ENCODE measurements at places on chromosomes 6 and 20.

- peak; percentile 70 for DNase-seq
Measured at GRCh38 chr20:45798935-45799642, 7.3 kb downstream of the DNTTIP1 start.

DNA sequence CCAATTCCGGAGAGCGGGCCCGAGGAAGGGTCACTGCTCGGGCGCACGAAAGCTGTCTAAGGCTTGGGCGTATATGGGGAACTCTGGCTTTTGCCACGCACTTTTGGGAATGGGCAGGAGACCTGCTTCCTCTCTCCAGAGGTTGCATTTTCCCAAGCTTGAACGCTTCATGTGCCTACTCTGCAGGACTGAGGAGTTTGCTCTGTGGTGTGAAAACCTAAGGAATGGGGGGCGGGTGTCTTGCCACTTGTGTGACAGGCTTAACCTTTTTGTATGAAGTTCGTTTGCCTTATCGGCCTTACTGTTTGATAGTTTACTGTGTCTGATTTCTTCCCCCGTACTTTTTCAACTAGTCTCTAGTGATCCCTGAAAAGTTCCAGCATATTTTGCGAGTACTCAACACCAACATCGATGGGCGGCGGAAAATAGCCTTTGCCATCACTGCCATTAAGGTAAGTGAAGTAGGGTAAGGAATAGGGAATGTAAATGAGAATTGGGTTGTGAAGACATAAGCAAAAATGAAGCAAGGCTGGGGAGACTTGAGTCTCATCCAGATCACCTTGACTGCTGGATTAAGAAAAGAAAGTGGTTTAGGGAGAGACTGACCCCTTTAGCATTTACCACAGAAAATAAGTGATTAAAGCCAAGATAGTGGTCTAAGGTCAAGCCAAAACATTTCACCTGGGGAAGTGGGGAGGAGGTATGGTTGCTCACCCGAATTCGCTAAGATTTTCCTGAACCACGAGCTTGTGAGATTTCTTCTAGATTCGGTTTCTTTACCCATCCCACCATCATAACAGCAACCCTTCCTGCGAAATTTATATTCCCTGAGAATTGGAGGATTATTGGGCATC is 627 bp downstream of the RPS18 start:
- DNase-seq, result no peak

- DNase-seq, result no peak
Measured at GRCh38 chr6:144364782-144365181, 79.6 kb downstream of the UTRN start.

DNA sequence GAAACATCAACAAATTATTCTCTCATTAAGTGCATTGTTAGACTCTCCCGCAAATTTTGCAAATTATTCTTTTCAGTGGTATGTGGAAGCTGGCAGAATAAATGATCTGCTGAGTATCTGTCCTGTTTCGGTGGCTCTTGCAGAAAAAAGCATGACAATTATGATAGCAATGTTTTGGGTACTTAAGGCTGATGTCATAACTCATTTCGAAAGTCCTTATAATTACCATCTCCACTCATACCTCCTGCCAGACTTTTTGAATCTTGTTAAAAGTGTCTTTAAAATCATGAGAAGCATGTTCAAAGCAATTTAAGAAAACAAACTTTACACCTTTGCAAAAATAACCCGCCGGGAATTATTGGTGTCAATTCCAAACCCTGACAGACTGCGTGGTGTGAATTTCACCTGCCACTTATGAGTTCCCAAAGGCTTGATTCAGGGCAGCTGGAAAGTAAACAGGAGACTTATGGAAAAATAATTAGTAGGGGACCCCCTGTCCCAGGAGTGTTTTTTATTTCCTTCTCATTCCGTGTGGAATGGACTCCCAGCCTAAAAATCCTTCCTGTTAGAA is 87.6 kb upstream of the E2F3 start:
- no peak for DNase-seq

GRCh38 chr20:1825507-1825906 is 69.7 kb upstream of the SIRPA start:
- DNase-seq, result no peak

DNA sequence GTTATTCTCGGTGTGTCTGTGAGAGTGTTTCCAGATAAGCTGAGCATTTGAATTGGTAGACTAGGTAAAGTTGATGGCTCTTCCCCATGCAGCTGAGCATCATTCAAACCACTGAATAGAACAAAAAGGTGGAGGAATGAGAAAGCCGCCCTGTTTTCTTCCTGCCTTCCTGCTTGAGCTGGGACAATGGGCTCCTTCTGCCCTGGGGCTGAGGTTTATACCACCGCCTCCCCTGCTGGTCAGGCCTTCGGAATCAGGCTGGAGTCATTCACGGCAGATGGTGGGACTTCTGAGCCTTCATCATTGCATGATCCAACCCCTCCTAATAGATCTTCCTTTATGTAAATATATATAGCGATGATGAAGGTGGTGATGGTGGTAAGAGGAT is 124.9 kb downstream of the ANKRD60 start:
- DNase-seq, result no peak

- no peak for DNase-seq
Measured at GRCh38 chr6:27785294-27785693, 126.9 kb downstream of the OR2B2 start.

DNA sequence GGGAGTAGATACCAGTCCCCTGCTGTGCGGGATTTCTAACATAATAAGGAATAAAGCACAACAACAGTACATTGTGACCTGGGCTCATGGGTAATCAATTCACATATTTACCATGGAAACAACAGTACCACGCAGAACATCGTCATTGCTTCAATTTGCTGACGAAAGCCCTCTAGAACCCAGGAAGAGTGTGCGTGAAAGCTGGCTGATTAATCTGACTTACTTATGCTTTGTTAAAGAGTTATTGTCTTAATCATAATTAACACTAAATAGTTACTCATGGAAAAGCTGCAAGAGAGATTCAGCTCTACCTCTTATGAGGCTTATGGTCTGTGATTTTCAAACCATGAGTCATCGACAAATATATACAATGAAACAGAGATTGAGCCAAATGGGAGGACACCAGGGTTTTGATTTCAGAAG is 644.3 kb upstream of the AGPAT4 start:
- DNase-seq, result no peak

- peak; percentile 49 for DNase-seq
Measured at GRCh38 chr6:26520237-26520849, 17.8 kb upstream of the HMGN4 start.

DNA sequence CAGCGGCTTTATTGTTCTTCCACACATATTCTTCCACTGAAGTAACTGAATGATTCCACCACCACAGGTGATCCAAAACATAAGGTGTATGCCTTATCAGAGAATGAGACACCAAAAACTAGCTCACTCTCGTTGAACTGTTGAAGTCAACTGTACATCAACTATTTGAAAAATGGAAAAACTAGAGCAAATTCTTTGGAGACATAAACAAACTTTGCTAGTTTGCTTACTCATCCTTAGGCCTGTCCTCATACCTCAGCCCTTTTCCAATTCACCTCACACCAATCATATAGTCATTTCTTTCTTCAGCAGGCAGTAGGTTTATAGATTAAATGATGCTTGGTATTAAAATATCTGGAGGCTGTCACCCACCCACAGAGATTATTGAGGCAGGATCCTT is 77.1 kb upstream of the RNF217 start:
- DNase-seq, result no peak

- DNase-seq, result no peak
Measured at GRCh38 chr6:147195510-147195909, 8.7 kb upstream of the STXBP5 start.

DNA sequence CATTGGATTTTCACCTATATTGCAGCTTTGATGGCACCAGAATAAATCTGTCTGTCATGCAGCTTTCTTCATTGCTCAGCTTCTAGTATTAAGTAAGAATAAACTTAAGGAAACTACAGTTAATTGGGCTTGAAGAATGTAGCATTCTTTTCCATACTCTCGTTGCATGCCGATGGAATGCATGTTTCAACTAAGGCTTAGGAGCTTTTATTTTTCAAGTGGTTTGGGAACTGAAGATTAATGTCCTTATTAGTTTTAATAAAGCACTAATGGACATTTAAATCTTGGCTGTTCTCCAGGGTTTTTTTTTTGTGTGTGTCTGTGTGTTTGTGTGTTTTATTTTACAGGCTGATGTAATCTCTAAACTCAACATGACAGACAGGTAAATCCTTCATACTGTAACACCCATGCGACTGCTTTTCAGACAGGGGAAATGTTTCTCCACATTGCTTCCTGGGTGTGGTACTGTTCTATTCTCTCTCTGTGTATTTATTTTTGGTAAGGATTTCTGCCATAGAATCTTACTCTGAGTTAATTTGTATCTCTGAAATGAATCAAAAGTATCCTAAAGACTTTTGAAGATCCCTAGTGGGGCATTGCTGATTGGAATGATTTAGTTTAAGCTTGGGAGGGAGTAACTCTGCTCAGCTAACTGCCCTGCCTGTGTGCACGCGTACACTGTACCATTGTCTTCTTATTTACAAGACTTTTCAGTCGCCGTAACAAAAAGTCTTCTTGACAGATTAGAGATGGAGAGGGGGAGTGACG is 38.0 kb downstream of the SLC9A8 start:
- no peak for DNase-seq

DNA sequence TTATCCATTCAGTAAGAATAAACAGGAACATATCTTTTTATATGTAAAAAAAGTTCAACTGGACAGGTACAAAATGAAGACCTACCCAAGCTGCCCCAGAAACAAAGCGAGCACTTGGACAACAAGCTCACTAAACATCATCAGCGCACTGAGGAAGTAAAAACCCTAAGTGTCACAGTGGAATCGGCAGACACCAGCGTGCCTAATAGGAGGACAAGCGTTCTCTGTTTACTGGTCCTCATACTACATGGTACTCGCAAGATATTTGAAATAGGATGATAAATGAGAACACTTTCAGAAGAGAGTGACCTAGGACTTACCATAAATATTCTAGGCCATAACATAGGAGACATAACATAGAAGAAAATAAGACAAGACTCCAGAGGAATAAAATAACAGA is 18.2 kb downstream of the MAP7 start:
- DNase-seq, result no peak

DNA sequence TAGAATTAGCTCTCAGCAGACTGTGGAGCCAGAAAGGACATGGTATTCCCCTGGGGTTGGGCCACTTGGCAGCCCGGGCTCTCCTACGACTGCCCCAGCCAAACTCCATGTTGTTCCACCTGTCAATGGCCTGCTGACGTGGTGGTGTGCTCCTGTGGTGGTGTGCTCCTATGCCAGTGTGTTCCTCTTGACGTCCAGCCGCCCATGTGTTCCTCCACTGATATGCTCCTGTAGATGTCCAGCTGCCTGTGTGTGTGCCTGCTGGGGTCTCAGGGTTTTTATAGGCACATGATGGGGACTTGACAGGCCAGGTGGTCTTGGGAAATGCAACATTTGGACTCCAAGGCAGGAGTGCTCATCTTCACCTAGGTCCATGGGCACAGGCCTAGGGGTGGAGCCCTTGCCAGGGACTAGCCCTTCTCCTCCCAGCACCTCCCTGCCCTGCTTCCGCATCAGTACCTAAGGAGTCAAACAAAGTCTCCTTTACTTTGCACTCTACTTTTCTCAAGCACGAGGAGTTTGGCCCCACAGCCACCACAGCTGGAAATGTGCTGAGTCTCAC is 133.5 kb downstream of the TINAG start:
- no peak for DNase-seq

DNA sequence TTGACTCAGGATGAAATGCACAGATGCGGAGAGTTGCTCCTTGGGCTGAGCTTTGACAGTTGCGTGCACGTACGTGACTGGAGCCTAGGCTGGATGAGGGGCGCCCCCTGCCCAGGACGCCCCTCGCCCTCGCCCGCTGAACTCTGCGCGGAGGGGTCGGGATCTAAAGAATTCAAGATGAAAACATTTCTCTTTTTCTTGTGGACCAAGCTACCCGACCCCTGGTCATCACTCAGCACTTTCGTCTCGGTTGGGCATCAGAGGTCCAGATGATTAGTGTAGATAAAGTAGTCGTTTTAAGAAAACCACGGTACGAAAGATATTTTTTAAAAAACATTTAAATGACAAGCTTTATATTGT is 700 bp downstream of the DTD1 start:
- DNase-seq, result no peak

DNA sequence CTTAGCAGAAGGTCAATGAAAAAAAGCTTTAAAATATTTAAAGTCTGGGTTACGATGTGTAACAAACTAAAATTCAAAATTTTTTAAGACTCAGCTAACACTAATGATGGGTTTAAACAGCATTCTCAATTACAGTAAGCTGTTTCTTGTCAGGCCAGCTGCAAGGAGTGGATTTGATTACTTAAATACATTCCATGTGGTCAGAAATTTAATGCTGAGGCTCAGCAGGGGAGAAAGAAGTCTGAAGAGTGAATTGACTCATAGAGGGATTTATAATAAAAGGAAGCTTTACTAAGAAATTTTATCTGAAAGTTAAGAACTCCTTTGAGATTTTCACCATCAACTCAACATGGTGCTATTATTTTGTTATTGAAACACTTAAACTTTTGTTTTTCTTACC is 398.6 kb downstream of the KHDRBS2 start:
- no peak for DNase-seq

- DNase-seq, result no peak
Measured at GRCh38 chr6:76708641-76709331, 636.3 kb upstream of the IMPG1 start.

- DNase-seq, result no peak
Measured at GRCh38 chr6:1603708-1604107, 6.0 kb upstream of the FOXC1 start.

GRCh38 chr6:101722471-101722870 is 329.0 kb downstream of the GRIK2 start:
- no peak for DNase-seq

DNA sequence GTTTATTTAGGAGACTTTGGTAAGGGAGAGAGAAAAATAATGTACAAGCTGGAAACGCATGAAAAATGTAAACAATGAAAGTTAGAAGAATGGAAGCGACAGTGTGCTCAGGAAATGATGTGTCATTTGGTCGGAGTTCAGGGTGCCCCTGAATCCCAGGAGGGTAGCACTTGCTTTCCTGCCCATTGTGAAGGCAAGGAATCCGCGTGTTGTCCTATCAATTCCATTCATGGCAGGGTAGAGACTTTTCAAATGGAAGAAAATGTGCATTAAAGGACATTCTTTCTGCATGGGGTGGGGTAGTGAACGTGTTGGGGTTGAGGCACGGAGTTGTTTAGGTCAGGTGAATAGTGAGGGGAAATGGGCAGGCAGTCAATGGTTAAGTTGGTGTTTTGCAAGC is 33.7 kb downstream of the GCNT2 start:
- no peak for DNase-seq

Data from stimulated activated naive CD8-positive, alpha-beta T cell treated with anti-CD3 and anti-CD28 coated beads, Interleukin-15, Interleukin-2, amounts not matched to agents 100 U/mL and 50 U/mL, for 24 hours (primary cell).